Osteocyte (in vitro differentiated cells): ENCODE measurements at places on chromosomes 1 and 21. TPM values are rescaled to one million over a fixed set of nuclear protein-coding genes. Genes with fewer than 3 reads are reported as not detected.

GRCh38 chr21:38937286-38937790 lies 131.6 kb downstream of the ETS2 start:
- H3K27me3 ChIP-seq, result peaks cover 4% of the 10 kb centered on the region
- no peak for DNase-seq
- H3K4me3 ChIP-seq, result no peak overlapping the region
- peaks cover 4% of the 10 kb centered on the region for H3K4me1 ChIP-seq
- H3K27ac ChIP-seq, result no peak overlapping the region
- H3K36me3 ChIP-seq, result no peaks in the 10 kb centered on the region

DNA sequence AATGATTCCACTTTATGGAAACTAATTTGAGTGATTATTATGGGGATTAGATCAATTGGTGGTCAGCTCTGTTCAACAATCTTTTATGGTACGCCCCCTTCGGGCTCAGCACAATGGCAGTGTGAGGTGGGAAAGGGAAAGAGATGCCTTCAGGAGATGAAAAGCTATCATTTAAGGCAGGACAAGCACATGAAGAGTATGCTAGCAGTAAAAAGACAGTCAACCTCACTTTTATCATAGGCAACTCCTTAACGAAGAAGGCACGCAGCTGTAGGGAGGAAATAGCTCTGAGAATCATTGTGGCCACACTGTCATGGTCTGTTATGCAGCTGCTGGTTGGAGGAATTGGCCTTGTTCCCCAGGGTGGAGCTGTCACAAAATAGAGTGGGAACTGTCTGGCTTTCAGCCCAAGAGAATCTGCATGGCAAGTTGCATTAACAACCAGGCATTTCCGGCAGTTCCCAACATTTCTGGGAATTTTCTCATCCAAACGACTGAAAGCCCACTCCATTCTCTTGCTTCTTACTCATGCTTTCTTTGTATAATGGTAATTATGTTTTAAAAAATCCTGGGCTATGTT lies 54.4 kb upstream of the BCL10 start:
- H3K27ac ChIP-seq, result peak overlapping the region; percentile 97
- no peak for DNase-seq
- H3K4me1 ChIP-seq, result peaks cover 81% of the 10 kb centered on the region
- H3K36me3 ChIP-seq, result peaks cover 21% of the 10 kb centered on the region

AGBL4 gene
- total RNA-seq, result not detected in 2 replicates

COL24A1 gene
- total RNA-seq, result 0.46 and 0.47 TPM in 2 replicates

- no peaks in the 10 kb centered on the region for H3K36me3 ChIP-seq
- peaks cover 55% of the 10 kb centered on the region for H3K4me1 ChIP-seq
- H3K4me3 ChIP-seq, result peak overlapping the region; percentile 81
- DNase-seq, result no peak
- H3K27ac ChIP-seq, result peak overlapping the region; percentile 92
These were observed 3.8 kb downstream of the DYRK1A start for GRCh38 chr21:37370152-37371040.

DNA sequence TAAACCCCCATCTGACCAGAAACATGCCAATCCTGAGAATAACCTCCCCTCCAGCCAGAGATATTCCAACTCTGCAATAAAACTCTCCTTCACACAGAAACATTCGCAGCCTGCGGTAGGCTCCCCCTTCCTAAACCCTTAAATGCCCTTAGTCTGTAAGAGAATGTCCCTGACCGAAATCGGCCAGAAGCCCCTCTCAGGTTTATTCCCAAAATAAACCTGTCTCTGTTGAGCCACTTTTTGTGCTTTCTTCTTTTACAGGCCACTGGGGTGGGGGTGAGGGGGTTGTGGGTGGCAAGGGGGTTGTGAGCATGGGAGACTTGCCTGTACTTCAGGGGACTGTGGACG lies 4.6 kb downstream of the PRXL2B start:
- DNase-seq, result no peak
- H3K4me3 ChIP-seq, result no peak overlapping the region
- H3K36me3 ChIP-seq, result peaks cover 1% of the 10 kb centered on the region
- H3K27me3 ChIP-seq, result no peaks in the 10 kb centered on the region
- H3K4me1 ChIP-seq, result peaks cover 8% of the 10 kb centered on the region

LAD1 gene
- 0.16 and 0.91 TPM in 2 replicates for total RNA-seq

- H3K36me3 ChIP-seq, result no peaks in the 10 kb centered on the region
- peaks cover 24% of the 10 kb centered on the region for H3K4me1 ChIP-seq
- no peak for DNase-seq
These were observed 10.6 kb downstream of the TXNIP start for GRCh38 chr1:145985502-145986439.

RNU1-4 gene
- total RNA-seq, result 2,650 and 2,859 TPM in 2 replicates

PTBP2 gene
- total RNA-seq, result 23.7 and 26.1 TPM in 2 replicates

RIPPLY3 gene
- 0.21 and 0.27 TPM in 2 replicates for total RNA-seq

CASQ2 gene
- not detected in 2 replicates for total RNA-seq

DNA sequence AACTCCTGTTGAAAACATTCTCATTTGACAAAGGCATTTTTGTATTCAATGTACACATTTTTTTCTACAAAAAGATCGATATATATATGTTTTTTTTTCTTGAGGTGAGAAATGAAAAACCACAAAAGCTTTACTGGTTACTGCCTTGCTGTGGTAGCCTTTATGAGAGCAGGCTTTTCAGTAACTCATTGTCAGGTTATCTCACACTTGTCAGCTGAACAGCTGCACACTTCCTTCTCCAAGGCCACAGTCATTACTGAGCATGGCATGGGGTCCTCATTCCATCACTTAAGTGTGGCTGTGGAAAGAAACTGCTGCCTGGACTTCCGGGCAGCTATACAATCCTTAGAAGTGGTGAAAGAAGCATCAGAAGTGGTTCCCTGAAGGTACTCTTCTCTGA lies 169.3 kb upstream of the ZP4 start:
- no peaks in the 10 kb centered on the region for H3K36me3 ChIP-seq
- DNase-seq, result no peak
- no peaks in the 10 kb centered on the region for H3K4me1 ChIP-seq
- H3K27ac ChIP-seq, result no peak overlapping the region

CD160 gene
- not detected in 2 replicates for total RNA-seq

- H3K27me3 ChIP-seq, result peaks cover 35% of the 10 kb centered on the region
- H3K4me1 ChIP-seq, result peaks cover 8% of the 10 kb centered on the region
- H3K4me3 ChIP-seq, result no peak overlapping the region
These were observed 2.5 kb upstream of the PTGER3 start for GRCh38 chr1:71049951-71050598.

- no peaks in the 10 kb centered on the region for H3K27me3 ChIP-seq
- H3K4me1 ChIP-seq, result peaks cover 61% of the 10 kb centered on the region
- DNase-seq, result no peak
- H3K27ac ChIP-seq, result peak overlapping the region; percentile 51
- peaks cover 11% of the 10 kb centered on the region for H3K36me3 ChIP-seq
These were observed 3.6 kb downstream of the ZNF362 start for GRCh38 chr1:33259879-33260278.

HUNK gene
- 0.83 and 1.8 TPM in 2 replicates for total RNA-seq

- no peaks in the 10 kb centered on the region for H3K36me3 ChIP-seq
- peaks cover 52% of the 10 kb centered on the region for H3K4me1 ChIP-seq
- peak; percentile 56 for DNase-seq
- no peak overlapping the region for H3K4me3 ChIP-seq
- H3K27me3 ChIP-seq, result no peaks in the 10 kb centered on the region
These were observed 95.0 kb downstream of the TEX35 start for GRCh38 chr1:178607718-178608408.

DNA sequence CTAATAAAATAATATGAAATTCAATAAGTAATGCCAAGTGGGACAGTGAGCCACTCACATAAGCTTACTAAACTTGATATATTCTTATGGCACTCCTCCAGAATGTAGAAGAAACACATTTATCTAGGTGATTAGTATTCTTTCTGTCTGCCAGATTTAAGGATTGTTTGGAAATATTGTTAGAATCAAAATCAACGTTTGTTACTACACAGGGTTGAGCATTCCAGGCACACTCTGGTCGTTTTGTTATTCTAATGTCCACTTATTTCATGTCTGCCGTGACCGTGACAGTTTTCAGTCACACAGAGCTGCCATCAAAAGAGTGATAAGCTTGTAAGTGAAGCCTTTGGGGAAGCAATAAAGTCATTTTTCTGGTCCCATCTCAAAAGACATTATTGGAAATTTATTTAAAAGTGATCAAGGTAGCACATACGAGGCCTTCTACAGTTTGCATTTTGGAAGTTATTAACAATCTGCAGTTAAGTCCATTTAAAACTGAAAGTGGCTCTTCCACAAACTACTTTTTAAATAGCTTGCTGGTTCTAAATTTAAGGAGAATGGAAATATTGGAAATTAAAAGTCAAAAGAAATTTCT lies 38.0 kb downstream of the NFIA start:
- H3K4me3 ChIP-seq, result no peak overlapping the region
- peak overlapping the region; percentile 9 for H3K27ac ChIP-seq
- H3K27me3 ChIP-seq, result no peaks in the 10 kb centered on the region
- peaks cover 32% of the 10 kb centered on the region for H3K4me1 ChIP-seq

DNA sequence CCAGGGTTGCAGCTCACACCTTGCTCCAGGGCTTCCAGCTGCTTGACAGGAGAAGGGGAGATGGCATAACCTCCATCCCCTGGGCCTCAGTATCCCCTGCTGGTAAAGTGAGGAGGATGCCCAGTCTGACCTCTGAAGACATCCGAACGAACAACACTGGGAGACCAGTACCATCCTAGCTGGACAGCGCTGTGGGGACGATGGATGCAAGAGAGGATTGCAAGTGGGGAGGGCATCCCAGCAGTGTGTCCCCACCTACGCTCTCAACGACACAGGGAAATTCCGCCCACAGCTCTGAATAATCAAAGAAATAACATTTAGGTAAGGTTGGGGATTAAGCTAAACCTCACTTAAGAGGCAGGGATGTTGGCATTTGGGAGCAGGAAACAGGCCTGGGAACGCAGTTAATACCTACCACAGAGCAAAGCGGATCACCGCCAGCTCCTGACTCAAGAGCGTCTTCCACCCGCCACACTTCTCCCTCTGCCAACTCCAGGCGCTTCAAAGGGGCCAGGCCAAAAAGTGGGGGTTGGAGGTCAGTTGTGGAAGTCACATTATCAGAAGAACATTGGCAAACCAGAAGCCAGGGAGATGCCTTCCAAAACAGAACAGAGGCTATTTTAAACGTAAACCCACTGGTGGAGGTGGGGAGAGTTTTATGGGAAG lies 47.6 kb downstream of the SSBP3 start:
- no peak overlapping the region for H3K4me3 ChIP-seq
- no peak overlapping the region for H3K27ac ChIP-seq
- peaks cover 11% of the 10 kb centered on the region for H3K36me3 ChIP-seq
- peaks cover 4% of the 10 kb centered on the region for H3K4me1 ChIP-seq
- no peaks in the 10 kb centered on the region for H3K27me3 ChIP-seq

GRCh38 chr1:2230781-2231531 lies 2.8 kb downstream of the SKI start:
- peak overlapping the region; percentile 96 for H3K27ac ChIP-seq
- peaks cover 56% of the 10 kb centered on the region for H3K4me1 ChIP-seq
- H3K27me3 ChIP-seq, result no peaks in the 10 kb centered on the region
- peaks cover 14% of the 10 kb centered on the region for H3K36me3 ChIP-seq

MATN1 gene
- total RNA-seq, result 0.39 and 0.99 TPM in 2 replicates

DNAH14 gene
- total RNA-seq, result 14.3 and 15.4 TPM in 2 replicates

PROX1 gene
- total RNA-seq, result 0.32 and 0.81 TPM in 2 replicates

- peak overlapping the region; percentile 22 for H3K4me3 ChIP-seq
- H3K4me1 ChIP-seq, result peaks cover 13% of the 10 kb centered on the region
- peak overlapping the region; percentile 81 for H3K27ac ChIP-seq
- H3K27me3 ChIP-seq, result peaks cover 2% of the 10 kb centered on the region
- H3K36me3 ChIP-seq, result no peaks in the 10 kb centered on the region
These were observed 51.4 kb upstream of the SIM2 start for GRCh38 chr21:36647279-36648093.

- H3K27ac ChIP-seq, result no peak overlapping the region
- no peak overlapping the region for H3K4me3 ChIP-seq
- no peak for DNase-seq
- peaks cover 6% of the 10 kb centered on the region for H3K4me1 ChIP-seq
- no peaks in the 10 kb centered on the region for H3K27me3 ChIP-seq
- peaks cover 60% of the 10 kb centered on the region for H3K36me3 ChIP-seq
These were observed 32.8 kb downstream of the EPRS1 start for GRCh38 chr1:220013497-220013896.

DNA sequence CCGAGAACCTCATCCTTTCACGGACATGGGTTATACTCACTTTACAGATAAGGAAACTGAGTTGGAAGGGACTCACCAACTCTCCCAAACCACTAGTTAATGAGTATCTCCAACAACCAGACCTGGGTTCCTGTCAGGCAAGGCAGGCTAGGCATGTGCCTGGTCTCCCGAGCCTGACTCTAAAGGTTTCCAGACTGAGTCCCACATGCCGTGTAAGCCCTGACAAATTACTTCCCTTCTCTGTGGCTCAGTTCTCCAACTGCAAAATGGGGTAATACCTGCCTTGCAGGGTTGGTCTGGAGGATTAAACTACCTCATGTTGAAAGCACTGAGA lies 34.3 kb downstream of the SSBP3 start:
- no peaks in the 10 kb centered on the region for H3K27me3 ChIP-seq
- peaks cover 7% of the 10 kb centered on the region for H3K36me3 ChIP-seq
- DNase-seq, result no peak
- no peak overlapping the region for H3K4me3 ChIP-seq

FCRL6 gene
- total RNA-seq, result not detected in 2 replicates

DNA sequence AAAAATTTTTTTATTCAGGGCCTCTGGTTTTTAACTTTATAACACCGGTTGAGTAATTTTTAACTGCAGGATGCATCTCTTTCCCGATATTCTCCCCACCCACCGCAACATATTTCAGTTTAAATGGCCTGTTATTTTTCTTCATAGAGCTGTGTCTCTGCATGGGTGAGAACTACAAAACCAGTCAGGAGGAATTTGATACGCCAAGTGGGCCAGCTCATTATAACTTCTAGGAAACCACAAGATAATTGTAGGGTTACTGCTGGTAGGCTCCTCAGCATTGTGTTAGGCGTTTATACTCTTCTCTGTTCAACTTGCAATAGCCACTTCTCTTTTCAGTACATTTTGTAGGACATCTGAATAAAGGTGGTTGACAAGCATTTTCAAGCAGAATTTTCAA lies 169.7 kb downstream of the PBX1 start:
- peaks cover 13% of the 10 kb centered on the region for H3K4me1 ChIP-seq
- H3K36me3 ChIP-seq, result no peaks in the 10 kb centered on the region
- no peak overlapping the region for H3K4me3 ChIP-seq
- H3K27me3 ChIP-seq, result no peaks in the 10 kb centered on the region
- H3K27ac ChIP-seq, result no peak overlapping the region
- DNase-seq, result no peak

GRCh38 chr1:31523769-31524168 lies 52.5 kb upstream of the TINAGL1 start:
- H3K27ac ChIP-seq, result no peak overlapping the region
- H3K36me3 ChIP-seq, result no peaks in the 10 kb centered on the region
- H3K4me1 ChIP-seq, result peaks cover 6% of the 10 kb centered on the region
